ENCODE measurements at places on chromosomes 12 and 14.

DNA sequence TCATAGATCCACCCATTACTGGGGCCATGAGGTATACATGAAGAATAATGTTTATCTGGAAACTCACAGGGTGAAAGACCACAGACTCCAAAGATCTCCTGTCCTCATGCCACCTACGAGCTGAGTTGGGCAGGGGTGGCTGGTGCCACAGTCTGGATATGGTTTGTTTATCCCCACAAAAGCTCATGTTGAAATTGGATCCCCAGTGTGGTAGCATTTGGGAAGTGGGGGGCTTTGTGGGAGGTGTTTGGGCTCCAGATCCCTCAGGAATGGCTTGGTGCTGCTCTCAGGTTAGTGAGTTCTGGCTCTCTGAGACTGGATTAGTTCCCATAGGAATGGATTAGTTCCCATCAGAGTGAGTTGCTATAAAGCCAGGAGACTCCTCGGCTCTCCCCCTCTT is 192.3 kb upstream of the FSCB start:
- DNase-seq: no peak

GRCh38 chr12:47762850-47763465 is 4.3 kb upstream of the RAPGEF3 start:
- DNase-seq: no peak

GRCh38 chr12:77407931-77408330 is 342.6 kb upstream of the E2F7 start:
- no peak for DNase-seq

DNA sequence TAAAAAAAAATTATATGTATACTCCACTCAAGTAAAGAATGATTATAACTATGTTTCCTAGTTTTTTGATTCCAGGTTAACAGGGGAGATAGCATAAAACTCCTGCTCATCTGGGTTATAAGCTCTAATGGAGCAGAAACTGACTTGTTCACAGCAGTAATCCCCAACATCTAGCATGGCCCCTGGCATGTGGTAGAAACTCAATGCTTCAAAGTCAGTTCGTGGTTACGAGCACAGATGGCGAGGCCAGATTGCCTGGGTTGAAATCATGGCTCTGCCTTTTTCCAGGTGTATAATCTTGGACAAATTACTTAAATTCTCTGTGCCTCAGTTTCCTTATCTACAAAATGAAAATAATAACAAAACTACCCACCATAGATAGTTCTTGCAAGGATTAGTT is 183.8 kb downstream of the TTC7B start:
- no peak for DNase-seq

DNA sequence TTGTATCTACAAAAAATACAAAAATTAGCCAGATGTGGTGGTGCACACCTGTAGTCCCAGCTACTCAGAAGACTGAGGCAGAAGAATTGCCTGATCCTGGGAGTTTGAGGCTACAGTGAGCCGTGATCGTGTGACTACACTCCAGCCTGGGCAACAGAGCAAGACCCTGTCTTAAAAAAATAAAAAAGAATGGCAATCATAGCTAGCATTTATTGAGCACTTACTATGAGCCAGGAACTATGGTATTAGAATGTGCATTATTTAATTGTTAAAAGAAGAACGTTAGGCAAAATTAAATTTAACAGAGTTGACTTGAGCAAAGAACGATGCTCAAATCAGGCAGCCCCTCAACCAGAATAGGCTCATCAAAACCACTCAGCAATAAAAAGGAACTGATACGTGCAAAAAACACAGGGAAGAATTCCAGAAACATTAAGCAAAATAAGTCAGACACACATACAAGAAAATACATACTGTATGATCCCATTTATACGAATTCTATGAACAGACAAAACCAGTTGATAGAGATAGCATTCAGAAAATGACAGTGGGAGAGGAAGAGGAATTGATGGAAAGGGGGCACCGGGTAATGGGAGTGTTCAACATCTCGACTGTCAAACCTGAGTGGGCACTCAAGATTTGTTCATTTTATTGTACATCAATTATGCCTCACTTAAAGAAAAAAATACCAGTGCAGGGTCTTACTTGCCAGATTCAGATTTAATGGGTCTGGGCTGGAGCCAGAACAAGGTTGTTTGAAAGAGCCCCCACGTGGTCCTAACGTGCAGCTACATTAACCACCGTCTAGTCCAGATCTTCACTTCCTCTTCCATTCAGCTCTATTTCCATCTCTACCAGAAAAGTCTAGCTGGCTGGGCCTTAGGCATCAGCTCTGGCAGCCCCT is 8.0 kb downstream of the SCNN1A start:
- peak; percentile 64 for DNase-seq

- DNase-seq: no peak
These were observed 8.9 kb upstream of the AACS start for GRCh38 chr12:125056306-125056705.

DNA sequence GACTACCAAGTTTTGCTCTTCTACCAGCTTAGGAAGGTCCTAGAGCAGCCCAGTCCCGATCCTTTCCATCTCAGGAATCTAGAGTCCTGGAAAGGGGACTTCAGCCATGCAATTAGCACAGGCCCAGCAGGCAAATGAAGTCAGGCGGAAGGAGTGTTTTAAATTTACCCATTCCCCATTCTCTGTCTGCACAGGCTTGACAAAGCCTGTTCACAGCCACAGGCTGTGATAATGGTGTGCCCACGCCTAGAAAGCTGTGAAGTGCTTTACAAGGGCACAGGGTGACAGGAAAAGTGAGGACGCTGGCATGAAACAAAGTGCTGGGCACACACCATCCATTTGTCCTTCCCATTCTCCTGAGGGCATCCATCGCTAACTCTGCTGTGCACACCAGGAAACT is 79.0 kb downstream of the PITPNM2 start:
- no peak for DNase-seq

DNA sequence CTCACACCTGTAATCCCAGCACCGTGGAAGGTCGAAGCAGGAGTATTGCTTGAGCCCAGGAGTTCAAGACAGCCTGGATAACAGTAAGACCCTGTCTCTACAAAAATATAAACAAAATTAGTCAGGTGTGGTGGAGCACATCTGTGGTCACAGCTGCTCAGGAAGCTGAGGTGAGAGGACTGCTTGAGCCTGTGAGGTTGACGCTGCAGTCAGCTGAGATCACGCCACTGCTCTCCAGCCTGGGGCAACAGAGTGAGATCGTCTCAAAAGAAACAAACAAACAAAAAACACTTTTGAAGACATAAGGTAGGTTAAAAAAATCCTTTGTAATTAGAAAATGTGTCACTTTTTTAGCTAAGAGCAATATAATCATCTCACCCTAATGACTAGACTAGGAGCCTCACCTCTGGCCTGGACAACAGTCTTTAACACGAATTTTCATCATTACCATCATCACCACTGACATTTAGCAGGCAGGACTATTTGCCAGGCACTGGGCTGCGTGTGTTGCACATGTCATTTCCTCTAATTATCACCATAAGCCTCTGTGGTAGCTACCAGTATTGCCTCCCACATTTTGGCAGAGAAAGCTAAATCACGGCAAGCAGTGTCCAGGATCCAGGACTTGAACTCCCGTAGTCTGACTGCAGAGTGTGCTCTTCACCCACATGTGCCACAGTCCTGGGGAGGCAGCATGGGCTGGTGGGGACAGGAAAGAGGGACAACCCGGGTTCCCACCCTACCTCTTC is 4.6 kb upstream of the SYCP3 start:
- DNase-seq: peak; percentile 12

- DNase-seq: no peak
These were observed 4.7 kb upstream of the C1R start for GRCh38 chr12:7096979-7097378.

DNA sequence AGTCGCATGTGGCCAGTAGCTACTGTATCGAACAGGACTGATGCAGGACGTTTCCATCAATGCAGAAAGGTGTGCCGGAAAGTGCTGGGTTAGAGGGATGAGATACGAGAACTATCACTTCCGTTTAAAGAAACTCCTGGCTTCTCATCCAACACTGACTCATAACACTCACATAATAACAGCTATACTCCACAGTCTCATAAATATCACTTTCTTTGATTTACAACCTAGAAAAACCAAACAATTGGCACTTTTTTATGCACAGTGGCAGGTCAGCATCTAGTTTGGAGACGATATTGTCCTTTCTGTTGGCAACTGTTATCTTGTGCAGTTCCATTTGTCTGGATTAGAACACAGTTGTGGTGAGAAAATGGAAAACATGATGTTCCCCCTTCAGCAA is 43.4 kb downstream of the SLC25A21 start:
- no peak for DNase-seq

DNA sequence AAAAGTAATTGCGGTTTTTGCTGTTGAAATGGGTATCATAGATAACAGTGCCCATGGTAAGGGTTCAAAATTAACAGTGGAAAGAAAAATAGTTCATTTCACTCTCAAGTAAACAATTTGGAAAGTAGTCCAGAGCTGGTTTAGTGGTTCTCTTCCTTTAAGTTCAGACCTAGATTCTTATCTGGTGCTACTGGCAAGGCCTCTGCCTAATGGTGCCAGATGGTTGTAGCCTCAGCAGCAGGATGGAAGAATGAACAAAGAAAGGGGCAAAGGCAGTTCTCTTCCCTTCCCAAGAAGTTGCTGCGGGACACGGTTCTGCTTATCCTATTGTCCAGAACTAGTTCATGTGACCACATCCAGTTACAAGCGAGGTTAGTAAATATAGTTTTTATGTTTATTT is 10.5 kb downstream of the ARG2 start:
- no peak for DNase-seq

DNA sequence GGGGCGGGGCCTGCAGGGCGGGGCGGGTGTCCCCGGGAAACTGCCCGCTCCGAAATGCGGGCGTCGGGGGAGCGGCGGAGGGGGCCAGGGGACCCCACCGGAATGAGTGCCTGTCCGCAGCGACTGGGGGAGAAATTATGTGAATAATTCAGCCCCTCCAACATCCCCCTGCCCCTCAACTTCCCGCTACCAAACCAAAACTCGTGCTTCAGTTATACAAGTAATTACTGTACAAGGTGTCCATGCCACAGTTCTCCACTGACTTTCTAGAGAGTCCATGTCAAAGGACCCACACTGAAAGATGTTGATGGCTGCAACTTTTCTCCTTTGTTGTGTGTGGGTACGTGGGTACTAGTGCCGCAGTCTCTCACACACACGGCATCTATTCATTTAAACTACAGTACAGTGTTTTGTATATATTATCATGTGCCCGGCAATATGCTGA is 414 bp upstream of the CDK17 start:
- no peak for DNase-seq

GRCh38 chr12:55974308-55974730 is 441 bp downstream of the RAB5B start:
- DNase-seq: peak; percentile 49

DNA sequence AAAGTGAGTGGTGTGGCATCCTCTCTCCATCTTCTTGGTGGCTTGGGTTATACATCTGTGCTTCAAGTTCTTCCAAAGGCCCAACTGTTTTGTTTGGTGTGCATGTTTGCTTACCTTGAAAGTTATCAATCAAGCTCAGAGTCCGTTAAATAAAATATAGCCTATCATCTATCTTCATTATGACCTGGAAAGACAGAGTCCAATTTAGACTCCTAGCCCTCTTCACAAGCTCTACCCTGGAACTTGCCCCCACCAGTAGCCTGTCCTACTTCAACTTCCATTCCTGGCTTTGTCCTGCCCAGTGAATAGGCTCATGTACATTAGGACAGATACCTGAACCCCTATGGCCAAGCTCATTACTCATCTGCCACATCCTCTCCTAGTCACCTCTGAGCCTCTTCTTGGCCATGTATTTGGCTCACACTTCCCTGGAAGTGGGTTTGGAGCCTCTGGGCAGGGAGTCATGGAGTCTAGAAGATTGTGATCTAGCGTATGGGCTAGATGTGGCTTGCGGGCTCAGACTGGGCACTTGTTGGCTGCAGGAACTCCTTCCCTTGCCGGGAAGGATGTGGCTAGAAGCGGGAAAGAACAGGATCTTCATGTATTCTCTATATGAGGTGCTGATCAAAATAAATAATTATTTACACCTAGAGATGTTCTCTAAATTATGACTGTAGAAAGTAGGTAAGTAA is 6.4 kb upstream of the SSTR1 start:
- no peak for DNase-seq

DNA sequence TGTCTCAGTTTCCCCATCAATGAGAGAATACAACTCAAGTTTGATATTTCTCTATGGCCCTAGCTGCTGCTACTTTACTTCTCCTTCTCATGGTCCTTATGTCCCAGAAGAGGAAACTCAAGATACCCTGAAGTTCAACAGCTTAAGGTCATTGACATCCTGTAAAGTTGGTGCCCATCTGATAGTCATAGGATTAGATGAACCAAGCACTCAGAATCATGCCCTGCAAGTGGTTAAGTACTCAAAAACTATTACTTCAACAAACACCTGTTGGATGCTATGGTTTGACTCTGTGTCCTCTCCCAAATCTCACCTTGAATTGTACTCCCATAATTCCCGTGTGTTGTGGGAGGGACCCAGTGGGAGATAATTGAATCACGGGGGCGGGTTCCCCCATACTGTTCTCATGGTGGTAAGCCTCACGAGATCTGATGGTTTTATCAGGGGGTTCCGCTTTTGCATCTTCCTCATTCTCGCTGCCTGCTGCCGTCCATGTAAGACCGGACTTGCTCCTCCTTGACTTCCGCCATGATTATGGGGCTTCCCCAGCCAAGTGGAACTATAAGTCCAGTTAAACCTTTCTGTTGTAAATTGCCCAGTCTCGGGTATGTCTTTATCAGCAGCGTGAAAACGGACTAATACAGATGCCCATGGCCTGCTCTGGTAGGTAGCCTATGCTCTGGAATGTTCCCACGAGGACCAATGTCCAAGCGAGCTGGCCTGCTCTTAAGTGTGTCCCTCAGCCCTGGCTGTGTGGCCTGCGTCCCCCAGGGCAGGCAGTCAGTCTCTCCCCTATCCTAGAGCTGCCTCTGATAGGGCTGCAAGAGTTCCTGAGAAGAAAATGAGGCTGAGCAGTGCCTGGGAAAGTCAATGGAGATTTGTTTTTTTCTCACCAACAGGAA is 18.1 kb downstream of the CAMKK2 start:
- DNase-seq: peak; percentile 12

DNA sequence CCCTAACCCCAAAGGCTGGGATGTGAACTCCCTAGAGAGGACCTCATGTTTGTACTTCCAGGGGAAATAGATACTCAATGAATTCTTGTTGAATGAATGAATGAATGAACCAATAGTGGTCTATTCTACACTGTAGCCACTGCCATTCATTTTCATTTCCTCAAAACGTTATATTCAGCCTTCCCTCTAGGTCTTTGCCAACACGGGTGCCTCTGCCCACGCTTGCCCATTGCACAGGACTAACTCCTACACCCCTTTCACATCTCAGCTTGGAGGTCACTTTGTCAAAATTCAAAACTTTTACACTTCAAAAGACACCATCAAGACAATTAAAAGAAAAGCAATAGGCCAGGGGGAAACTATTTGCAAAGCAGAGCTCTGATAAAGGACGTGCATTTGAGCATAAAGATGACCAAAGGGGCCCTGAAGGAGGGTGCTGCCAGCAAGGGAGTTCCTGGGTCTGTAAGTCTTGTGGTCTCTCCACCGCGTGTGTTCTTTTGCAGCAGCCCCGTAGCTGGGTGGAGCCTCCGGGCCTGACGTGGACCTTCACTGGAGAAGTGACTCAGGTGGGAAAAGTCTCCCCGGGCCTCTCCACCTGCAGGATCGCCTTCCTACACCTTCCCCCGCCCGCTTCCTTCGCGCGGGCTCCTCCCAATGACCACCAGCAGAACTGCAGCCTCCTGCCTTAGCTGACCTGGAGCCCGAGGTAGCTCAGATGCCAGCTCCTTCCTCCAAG is 31.5 kb downstream of the TMEM63C start:
- DNase-seq: peak; percentile 7

- no peak for DNase-seq
These were observed 87.0 kb downstream of the FRMD6 start for GRCh38 chr14:51738754-51739153.
